Tongue (tissue), 3 donors: ENCODE measurements at places on chromosomes 1 and 21. TPM values are rescaled to one million over a fixed set of nuclear protein-coding genes. Genes with fewer than 3 reads are reported as not detected.

The MROH7 gene
- 4.2 TPM for total RNA-seq

The KRTAP10-1 gene
- total RNA-seq: not detected

The CCDC24 gene
- total RNA-seq: 3.2 TPM

GRCh38 chr1:232805269-232806185 is at the start of gene MAP10:
MAP10 (plus strand) TSS chr1:232805416; CDS start chr1:232805450, 34 bp downstream.
- DNase-seq: peak; percentile 91

The LCE2B gene
- not detected for total RNA-seq

GRCh38 chr1:106998431-106999002 is 58.0 kb upstream of the PRMT6 start:
- no peak for DNase-seq

GRCh38 chr1:3948344-3948743 is 48.3 kb upstream of the C1orf174 start:
- DNase-seq: no peak

The UBAP2L gene
- 70.5 TPM for total RNA-seq

The C1orf115 gene
- total RNA-seq: 20.6 TPM

- no peak for DNase-seq
These were observed 21.2 kb upstream of the EDEM3 start for GRCh38 chr1:184775885-184776284.

The PIGC gene
- 24.6 TPM for total RNA-seq

DNA sequence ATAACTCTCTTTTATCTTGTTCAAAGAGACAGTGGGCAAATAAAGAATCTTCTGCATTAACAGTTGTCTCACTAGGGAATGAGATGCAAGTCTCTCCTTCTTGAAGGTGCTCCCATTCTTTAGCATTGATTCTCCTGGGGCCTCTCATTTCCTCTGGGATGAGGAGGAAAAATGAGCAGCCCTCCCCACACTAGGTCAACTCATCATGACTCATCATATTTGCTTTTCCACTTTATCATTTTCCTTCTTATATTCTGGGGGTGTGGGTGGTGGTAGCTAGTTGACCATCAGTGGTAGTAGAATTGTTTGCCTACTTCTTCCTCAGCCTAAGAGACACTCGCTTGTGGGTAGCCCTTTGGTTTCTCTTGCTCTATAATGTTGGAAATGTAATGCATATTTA is 182.0 kb upstream of the C1orf87 start:
- no peak for DNase-seq

The SH2D2A gene
- total RNA-seq: not detected

DNA sequence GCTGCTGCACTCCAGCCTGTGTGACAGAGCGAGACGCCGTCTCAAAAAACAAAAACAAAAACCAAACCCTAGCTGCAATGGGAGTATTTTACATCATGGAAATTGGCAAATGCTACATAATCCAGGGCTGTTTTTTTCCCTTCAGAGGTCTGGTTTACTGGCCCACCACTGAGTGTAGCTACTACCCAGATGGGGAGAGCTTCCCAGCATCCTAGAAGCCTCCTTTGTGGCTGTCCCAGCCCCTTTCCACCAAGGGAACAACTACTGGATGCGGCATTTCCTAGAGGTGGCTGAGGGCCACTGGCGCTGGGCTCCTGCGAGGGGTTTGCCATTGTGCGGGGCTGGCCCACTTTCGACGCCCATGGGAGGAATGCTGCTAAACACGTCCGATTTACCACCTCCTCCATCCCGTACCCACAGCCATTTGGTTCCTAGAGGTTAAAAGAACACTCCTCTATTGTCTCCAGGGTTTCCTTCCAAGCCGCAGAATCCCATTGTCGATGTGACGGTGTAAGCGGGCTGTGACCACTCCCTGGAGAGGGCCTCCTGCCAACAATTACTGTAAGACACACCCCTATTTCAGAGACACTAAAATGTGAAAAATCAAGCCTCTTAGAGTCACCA is 55.4 kb downstream of the RUNX3 start:
- DNase-seq: peak; percentile 8

DNA sequence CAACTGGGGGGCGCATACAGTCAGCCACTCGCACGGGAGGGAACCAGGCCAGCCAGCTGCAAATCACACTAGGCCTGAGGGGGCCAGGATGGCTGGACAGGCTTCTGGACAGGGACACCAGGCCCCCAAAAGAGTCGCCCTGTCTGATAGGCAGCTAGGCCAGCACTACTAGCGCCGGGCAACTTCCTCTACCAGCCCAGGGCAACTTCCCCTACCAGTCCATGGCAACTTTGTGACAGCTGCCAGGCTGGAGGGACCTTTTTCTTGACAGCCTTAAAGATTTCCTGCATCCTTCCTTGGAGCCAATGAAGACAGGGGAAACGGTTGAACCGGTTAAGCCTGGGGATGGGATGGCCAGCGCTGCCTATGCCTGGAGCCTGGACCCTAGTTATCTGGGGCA is 5.1 kb downstream of the IFFO2 start:
- DNase-seq: no peak
